ENCODE measurements at places on chromosomes 7 and 10.
A peak's percentile ranks its signal among the peaks of the same experiment; 100 is the strongest.

DNA sequence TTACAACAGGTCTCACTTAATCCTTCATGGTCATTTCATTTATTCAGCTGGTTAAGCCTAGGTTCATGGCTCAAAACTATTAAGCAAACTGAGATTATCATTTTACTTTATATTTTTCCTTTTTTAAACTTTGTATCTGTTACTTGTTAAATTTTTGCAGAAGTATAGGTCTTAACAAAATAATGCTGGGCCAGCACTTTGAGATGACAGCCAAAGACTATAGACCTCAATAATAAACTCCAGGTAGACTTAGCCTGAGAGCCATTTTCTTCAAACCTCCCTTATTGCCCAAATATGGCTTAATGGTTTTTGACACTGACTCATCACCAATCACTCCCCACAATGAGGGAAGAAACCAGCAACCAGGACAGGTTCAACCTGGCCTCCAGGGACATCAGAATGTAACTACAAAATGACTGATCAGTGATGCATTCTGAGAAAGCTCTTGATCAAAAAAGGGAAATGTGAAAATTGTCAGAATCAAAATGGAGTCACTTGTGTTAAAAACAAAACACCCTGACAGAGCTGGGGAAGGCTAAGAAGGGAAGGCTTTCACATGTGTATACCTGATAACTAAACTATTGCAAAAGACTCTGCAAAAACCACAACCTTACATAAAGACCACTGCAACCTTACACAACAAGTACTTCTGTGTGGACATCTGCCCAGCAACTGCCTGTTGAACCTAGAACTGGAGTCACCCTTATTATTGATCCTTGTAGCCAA, 2.1 kb upstream of the CCDC126 start:
- peak; percentile 15 for DNase-seq

DNA sequence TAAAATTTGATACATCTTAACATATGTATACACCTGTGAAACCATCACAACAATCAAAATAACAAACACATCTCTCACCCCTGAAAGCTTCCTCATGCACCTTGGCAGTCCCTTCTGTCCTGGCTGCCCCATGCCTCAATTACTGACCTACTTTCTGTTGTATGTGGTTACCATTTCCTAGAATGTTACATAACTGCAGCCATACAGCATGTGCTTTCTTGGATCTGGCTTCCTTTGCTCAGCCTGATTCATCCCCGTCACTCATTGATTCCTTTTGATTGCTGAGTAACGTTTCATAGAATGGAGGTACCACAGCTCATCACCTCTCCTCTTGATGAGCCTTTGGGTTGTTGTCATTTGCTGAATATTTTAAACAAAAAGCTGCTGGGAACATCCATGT, 165.3 kb downstream of the CELF2 start:
- no peak for DNase-seq

GRCh38 chr7:2253021-2253420, 11.0 kb downstream of the NUDT1 start:
- no peak for DNase-seq

GRCh38 chr10:116272440-116273283, at the start of gene GFRA1:
TSS of gene GFRA1 (minus strand) at chr10:116273206. CDS start at chr10:116272029, 1,177 bp downstream.
- peak; percentile 54 for DNase-seq

DNA sequence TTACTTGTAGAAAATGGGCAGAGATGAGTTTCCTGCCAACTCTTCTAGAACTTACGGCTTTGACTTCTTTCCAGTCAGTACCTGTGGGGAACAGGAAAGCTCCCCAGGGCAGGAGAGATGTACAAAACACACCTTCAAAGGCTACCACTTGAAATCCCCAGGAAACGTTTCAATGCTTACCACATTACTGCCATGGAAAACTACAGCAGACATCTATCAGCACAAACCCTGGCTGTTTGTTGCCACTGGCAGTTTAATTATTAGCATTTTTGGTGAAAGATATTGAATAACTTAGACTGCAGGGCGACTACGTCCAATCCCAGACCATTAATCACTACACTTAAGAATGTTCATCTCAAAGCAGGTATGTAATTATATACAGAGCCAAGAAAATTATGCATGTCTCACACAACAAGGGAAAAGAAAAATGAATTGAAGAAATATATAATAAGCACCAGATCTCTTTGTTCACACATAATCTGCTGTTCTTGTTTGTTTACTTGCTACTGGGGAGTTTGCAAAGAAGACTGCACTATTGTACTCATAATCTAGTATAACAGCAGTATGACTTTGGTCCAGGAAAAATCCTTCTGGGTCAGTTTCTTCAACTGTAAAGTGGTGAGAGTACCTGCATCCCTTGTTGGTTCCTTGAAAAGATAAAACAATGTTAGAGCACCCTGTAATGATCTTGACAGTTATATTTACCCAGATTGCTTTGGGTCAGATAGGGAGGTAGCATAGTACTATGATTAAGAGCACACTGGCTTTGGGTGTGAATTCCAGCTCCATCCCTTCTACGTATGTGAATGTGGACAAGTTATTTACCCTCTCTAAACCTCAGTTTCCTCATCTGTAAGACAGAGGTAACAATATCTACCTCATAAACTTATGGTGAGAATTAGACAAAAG, 138.3 kb downstream of the DOCK4 start:
- peak; percentile 52 for DNase-seq

- DNase-seq = no peak
Observed at GRCh38 chr7:47454974-47455871, 126.7 kb downstream of the TNS3 start.

- no peak for DNase-seq
Observed at GRCh38 chr7:47083476-47084250, 498.2 kb downstream of the TNS3 start.

- DNase-seq = no peak
Observed at GRCh38 chr7:5296611-5297226, 14.0 kb downstream of the SLC29A4 start.

Measured in ACHN (cell line).